ENCODE measurements at places on chromosomes 1 and 21. TPM values are rescaled to one million over a fixed set of nuclear protein-coding genes. Genes with fewer than 3 reads are reported as not detected.
A peak's percentile ranks its signal among the peaks of the same experiment; 100 is the strongest.

DNA sequence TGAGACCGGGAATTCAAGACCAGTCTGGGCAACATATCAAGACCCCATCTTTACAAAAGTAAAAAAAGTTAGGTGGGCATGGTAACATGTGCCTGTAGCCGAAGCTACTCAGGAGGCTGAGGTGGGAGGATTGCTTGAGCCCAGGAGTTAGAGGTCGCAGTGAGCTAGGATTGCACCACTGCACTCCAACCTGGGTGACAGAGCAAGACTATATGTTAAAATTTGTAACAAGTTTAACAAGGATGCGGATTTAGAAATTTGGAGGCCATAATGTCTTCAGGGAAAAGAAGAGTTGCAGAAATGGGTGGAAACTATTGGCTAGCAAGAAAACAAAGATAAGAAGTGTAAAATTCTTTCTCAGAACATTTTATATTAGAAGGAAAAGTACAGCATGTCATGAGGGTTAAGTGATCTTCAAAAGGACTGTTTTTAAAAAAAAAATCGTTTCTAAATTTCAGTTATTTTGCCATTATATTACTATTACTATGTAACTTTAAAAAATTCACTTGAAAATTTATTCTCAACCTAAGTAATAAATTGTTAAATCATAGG lies 17.6 kb downstream of the SOAT1 start:
- H3K36me3 ChIP-seq = no peaks in the 10 kb centered on the region
- H3K27ac ChIP-seq = no peak overlapping the region
- no peak for DNase-seq

GRCh38 chr1:77668924-77669449 lies 13.5 kb downstream of the ZZZ3 start:
- H3K36me3 ChIP-seq = no peaks in the 10 kb centered on the region
- H3K27ac ChIP-seq = no peak overlapping the region
- no peak overlapping the region for H3K4me3 ChIP-seq
- H3K27me3 ChIP-seq = no peaks in the 10 kb centered on the region

DNA sequence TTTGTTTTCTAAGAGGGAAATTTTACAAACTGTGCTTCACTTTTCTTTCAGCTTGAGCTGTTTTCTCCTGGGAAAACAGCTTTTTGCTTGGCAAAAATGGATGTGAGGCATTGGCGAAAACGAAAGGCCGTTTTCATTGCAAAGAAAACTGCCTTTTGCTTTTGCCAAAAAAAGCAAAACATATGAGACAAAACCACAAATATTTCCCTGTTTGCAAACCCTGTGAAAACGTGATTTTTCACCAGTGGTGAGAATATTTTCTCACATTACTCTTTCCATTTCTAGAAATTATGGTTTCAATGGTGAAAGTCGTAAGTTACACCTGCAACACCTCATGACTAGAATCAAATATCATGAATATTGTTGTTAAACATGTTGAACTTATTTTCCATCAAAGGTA lies 74.0 kb upstream of the ZBTB18 start:
- no peak overlapping the region for H3K27ac ChIP-seq
- H3K36me3 ChIP-seq = no peaks in the 10 kb centered on the region
- no peaks in the 10 kb centered on the region for H3K4me1 ChIP-seq
- DNase-seq = no peak
- no peaks in the 10 kb centered on the region for H3K27me3 ChIP-seq

GRCh38 chr21:20721151-20721550 lies 277.1 kb upstream of the NCAM2 start:
- H3K36me3 ChIP-seq = no peaks in the 10 kb centered on the region
- H3K4me1 ChIP-seq = no peaks in the 10 kb centered on the region
- H3K27me3 ChIP-seq = no peaks in the 10 kb centered on the region
- no peak for DNase-seq
- H3K4me3 ChIP-seq = no peak overlapping the region
- H3K27ac ChIP-seq = no peak overlapping the region

- no peaks in the 10 kb centered on the region for H3K27me3 ChIP-seq
- no peak overlapping the region for H3K4me3 ChIP-seq
- no peaks in the 10 kb centered on the region for H3K36me3 ChIP-seq
- H3K4me1 ChIP-seq = no peaks in the 10 kb centered on the region
- DNase-seq = no peak
Measured at GRCh38 chr1:177411381-177411780, 240.6 kb downstream of the BRINP2 start.

DNA sequence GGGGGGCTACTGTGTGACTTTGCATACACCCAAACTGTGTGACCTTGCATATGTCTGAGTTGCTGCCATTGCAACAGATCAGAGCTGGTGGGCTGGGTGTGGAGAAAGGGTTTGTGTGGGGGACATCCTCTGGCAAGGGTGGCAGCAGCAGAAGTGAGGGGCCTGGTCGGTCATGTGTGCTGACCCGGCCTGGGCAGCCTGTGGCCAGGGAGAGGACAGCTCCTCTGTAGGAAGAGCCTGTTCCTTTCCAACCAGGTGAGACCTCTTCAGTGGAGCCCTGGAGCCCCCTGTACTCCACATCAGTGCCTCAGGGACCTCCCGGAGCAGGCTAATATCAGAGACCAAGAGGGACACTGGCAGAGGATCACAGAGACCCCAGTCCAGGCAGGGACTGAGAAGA lies 8.3 kb downstream of the PCSK9 start:
- no peak overlapping the region for H3K27ac ChIP-seq
- H3K36me3 ChIP-seq = no peaks in the 10 kb centered on the region

DNA sequence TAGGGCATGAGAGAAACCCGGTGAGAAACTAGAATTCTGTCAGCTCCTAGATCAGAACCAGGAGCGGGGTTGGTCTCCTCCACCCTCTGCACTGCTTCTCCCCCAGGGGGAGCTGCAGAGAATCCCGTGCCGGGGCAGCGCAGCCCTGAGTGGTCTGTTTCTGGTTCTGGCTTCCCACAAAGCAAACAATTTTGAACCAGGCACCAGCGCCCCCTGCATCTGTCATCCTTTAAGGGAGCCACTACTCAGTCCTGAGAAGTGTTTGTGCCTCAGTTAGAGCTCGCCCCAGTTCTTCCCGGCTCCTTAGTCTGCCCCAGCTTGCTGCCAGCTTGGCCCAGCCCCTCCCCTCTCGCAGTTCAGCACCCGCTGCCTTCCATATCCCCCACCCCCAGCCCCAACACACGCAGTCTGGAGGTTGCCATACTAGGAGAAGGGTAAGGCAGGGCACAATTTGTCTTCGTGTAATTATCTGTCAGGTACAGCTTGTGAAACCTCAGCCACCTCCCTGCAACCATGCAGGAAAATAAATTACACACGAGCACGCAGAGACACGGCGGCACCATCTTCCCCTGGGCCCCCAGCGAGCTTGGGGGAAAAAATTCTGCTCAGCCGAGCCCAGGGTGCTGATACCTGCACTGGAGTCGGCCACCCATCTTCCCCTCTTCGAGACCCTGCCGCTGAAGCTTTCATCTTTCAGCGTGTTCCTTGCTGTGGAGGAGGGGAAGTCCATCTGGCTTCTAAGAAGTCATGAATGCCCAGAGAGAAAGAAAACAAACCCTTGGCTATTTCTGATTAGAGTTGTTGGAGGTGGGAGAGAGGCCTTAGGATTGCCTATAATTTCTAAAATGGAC lies 62.6 kb upstream of the CD1D start:
- H3K4me1 ChIP-seq = no peaks in the 10 kb centered on the region
- no peak overlapping the region for H3K4me3 ChIP-seq

- H3K36me3 ChIP-seq = no peaks in the 10 kb centered on the region
- H3K4me1 ChIP-seq = no peaks in the 10 kb centered on the region
- no peak overlapping the region for H3K27ac ChIP-seq
- no peak for DNase-seq
- H3K4me3 ChIP-seq = no peak overlapping the region
Measured at GRCh38 chr1:231157311-231157710, 4.5 kb upstream of the TRIM67 start.

- no peaks in the 10 kb centered on the region for H3K4me1 ChIP-seq
- no peak for DNase-seq
- no peak overlapping the region for H3K27ac ChIP-seq
Measured at GRCh38 chr1:194167956-194168640, 981.7 kb upstream of the B3GALT2 start.

DNA sequence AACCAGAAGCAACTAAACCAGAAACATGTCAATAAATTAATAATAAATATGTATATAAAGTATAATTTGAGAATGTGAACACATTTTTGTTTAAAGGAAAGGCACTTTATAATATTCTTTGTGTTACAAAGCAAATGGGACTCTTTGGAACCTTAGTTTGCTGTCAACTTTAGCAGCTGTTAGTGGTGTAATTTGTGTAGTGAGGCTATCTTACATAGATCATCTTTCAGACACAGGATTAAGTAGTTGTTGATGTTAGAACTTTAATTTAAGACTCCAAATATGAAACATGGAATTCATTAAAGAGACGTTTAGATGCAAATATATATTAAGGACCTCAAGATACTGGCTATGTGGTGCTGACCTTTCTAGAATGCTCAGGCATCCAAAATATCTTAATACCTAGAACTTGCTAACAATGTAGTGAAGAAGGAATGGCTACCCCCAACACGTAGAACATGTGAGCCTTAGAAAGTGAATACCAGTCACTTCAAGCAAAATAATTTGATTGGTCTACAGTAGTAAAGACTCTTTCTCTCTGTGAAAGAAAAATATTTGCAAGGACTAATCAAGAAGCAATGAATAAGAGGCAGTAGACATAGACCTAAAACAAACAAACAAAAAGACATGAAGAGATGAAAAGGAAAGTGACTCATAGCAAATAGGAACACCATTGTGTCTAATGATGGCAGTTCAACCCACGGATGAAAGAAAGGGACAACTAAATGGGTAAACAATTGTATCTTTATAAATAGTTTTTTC lies 811.4 kb downstream of the USP25 start:
- no peak overlapping the region for H3K4me3 ChIP-seq
- no peak overlapping the region for H3K27ac ChIP-seq
- H3K4me1 ChIP-seq = no peaks in the 10 kb centered on the region
- H3K27me3 ChIP-seq = no peaks in the 10 kb centered on the region
- H3K36me3 ChIP-seq = no peaks in the 10 kb centered on the region
- DNase-seq = no peak

- DNase-seq = no peak
- no peaks in the 10 kb centered on the region for H3K4me1 ChIP-seq
- no peaks in the 10 kb centered on the region for H3K36me3 ChIP-seq
- no peak overlapping the region for H3K27ac ChIP-seq
Measured at GRCh38 chr1:6167391-6168303, 12.5 kb downstream of the CHD5 start.

GRCh38 chr1:92790867-92791266 lies 6.0 kb upstream of the EVI5 start:
- H3K36me3 ChIP-seq = no peaks in the 10 kb centered on the region
- no peak for DNase-seq
- H3K27me3 ChIP-seq = no peaks in the 10 kb centered on the region
- no peaks in the 10 kb centered on the region for H3K4me1 ChIP-seq
- H3K27ac ChIP-seq = no peak overlapping the region

GRCh38 chr1:74791491-74791890 lies 58.5 kb downstream of the TYW3 start:
- no peak for DNase-seq
- H3K4me1 ChIP-seq = no peaks in the 10 kb centered on the region
- no peak overlapping the region for H3K27ac ChIP-seq
- no peaks in the 10 kb centered on the region for H3K27me3 ChIP-seq

DNA sequence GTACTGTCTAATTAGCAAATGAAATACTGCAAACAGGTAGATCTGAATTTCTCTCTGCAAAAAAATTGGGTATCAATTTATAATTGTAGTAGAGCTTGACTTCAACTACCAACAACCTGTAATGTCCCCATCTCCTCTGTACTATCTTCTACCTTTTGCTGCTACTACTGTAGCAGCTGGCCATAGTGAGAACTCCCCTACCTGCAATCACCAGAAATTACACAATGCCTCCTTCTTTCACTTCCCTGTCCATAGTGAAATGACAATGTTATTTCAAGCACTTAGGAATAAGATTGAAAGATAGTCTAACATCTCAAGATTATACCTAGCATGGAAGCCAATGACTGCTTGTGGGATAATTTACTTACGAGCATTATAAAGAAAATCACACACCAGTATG lies 100.4 kb downstream of the ACBD6 start:
- no peaks in the 10 kb centered on the region for H3K27me3 ChIP-seq
- H3K36me3 ChIP-seq = no peaks in the 10 kb centered on the region
- no peak overlapping the region for H3K4me3 ChIP-seq

- no peak overlapping the region for H3K4me3 ChIP-seq
- DNase-seq = peak; percentile 37
- no peaks in the 10 kb centered on the region for H3K36me3 ChIP-seq
- H3K27ac ChIP-seq = no peak overlapping the region
- H3K4me1 ChIP-seq = no peaks in the 10 kb centered on the region
- no peaks in the 10 kb centered on the region for H3K27me3 ChIP-seq
Measured at GRCh38 chr1:9883585-9884449, 26.3 kb downstream of the CTNNBIP1 start.

DNA sequence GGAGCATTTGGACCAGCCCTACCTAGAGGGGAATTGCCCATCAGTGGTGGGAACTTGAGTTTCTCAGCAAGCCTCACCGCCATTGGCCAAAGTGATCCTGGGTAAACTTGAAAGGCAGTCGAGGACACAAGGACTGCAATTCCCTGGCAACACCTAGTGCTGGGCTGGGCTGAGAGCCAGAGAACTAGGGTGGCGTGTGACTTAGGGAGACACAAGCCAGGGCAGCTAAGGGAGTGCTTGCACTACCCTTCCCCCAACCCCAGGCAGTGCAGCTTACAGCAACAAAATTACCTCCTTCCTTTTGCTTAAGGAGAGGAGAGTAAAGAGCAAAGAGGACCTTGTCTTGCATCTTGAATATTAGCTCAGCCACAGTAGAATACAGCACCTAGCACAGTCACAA lies 176.9 kb upstream of the PRMT6 start:
- H3K27ac ChIP-seq = no peak overlapping the region
- DNase-seq = no peak
- no peaks in the 10 kb centered on the region for H3K36me3 ChIP-seq
- H3K4me3 ChIP-seq = no peak overlapping the region
- no peaks in the 10 kb centered on the region for H3K4me1 ChIP-seq

GRCh38 chr1:90394247-90394646 lies 322.9 kb downstream of the BARHL2 start:
- no peak overlapping the region for H3K27ac ChIP-seq
- no peaks in the 10 kb centered on the region for H3K4me1 ChIP-seq
- DNase-seq = no peak
- no peak overlapping the region for H3K4me3 ChIP-seq
- no peaks in the 10 kb centered on the region for H3K36me3 ChIP-seq

DNA sequence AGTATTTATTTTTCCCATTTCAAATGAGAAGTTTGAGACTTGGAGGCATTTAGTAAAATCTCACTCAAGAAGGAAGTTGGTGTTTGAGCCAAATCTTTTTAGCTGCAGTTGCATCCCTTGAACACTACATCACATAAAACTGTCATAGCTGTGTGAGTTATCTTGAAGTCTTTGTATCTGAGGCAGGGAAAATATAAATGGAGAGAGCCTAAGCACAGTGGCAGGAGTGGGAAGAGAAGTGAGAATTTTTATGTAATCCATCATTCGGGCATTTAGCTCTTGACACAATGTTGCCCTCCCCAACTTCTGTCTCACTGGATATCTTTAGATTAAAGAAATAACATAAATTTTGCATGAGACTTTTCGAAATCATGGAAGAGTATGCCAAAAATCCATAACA lies 235.4 kb upstream of the GREM2 start:
- H3K27ac ChIP-seq = no peak overlapping the region
- H3K4me3 ChIP-seq = no peak overlapping the region
- no peaks in the 10 kb centered on the region for H3K36me3 ChIP-seq
- no peaks in the 10 kb centered on the region for H3K4me1 ChIP-seq
- no peaks in the 10 kb centered on the region for H3K27me3 ChIP-seq

Gene A3GALT2
- total RNA-seq = 0.81 TPM

Gene IL12RB2
- total RNA-seq = 0.88 TPM

Gene LCE1C
- total RNA-seq = not detected

Gene ACTN2
- 40.5 TPM for total RNA-seq
